ENCODE measurements at places on chromosomes 7 and 10.

DNA sequence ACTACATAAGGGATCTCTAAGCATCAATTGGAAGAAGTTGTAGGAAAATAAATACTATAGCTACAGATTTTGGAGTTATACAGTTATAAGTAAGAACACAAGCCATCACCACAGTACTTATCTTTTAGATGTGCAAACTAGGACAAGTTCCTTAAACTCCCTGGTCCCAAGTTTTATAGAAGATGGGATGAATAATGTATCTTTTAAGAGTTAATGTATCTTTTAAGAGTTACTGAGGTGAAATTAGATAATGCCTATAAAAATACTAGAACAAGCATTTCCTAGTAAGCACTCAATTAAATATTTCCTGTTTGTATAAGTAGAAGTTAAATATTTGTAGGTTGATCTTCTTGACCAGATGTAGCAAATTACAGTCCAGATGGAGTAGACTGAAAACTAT, 56.8 kb downstream of the SEMA3A start:
- no peak for DNase-seq

DNA sequence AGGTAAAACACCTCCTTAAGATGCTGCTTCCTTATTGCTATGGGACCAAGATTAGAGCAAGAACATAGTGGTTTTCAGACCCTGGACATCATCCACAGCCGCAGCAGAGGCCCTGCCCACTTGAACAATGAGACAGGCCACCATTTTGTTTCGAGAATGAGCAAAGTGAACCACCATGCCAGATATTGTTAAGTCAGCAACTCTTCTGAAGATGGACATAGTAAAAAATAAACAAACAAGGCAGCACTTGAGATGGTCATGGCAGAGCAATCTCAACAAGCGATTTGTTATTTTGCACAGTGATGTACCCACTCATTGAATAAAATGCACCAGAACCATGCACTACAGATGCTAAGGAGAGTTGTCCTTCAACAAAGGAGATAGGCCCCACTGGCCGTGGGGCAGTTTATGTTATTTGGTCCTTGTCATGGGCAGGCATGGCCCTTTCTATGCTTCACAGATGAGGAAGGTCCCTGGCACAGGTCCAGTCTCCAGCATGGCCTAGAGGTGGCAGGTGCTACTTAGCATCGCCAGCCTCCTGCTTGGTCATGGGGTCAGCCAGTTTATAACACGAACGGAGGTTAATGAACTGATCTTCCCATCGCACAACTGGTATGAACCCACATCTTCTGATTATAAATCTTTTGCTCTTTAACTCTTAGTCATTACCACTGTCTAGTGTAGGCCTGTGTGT, 44.1 kb downstream of the IKZF1 start:
- no peak for DNase-seq

DNA sequence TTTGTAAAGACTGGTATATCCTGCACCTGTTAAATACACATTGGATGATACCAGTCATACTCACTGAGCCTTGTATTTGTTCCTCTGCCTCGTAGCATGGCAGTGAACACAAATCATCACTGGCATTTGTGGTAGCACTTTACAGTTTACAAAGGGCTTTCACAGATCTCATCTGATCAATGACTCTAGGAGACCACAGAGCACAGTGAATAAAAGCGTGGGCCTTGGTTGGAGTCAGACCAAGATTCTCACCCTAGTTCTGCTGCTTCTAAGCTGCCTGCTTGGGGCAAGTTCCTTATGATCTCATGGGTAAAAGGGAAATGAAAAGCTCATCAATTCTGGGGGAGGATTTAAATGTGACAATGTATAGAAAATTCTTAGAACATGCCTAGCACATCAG, 129.9 kb upstream of the AGK start:
- no peak for DNase-seq

GRCh38 chr10:25902002-25902401, 32.0 kb upstream of the MYO3A start:
- DNase-seq = no peak

- no peak for DNase-seq
Observed at GRCh38 chr7:47934831-47935230, 13.4 kb downstream of the PKD1L1 start.

GRCh38 chr7:128026551-128026950, 4.7 kb downstream of the LRRC4 start:
- DNase-seq = no peak

DNA sequence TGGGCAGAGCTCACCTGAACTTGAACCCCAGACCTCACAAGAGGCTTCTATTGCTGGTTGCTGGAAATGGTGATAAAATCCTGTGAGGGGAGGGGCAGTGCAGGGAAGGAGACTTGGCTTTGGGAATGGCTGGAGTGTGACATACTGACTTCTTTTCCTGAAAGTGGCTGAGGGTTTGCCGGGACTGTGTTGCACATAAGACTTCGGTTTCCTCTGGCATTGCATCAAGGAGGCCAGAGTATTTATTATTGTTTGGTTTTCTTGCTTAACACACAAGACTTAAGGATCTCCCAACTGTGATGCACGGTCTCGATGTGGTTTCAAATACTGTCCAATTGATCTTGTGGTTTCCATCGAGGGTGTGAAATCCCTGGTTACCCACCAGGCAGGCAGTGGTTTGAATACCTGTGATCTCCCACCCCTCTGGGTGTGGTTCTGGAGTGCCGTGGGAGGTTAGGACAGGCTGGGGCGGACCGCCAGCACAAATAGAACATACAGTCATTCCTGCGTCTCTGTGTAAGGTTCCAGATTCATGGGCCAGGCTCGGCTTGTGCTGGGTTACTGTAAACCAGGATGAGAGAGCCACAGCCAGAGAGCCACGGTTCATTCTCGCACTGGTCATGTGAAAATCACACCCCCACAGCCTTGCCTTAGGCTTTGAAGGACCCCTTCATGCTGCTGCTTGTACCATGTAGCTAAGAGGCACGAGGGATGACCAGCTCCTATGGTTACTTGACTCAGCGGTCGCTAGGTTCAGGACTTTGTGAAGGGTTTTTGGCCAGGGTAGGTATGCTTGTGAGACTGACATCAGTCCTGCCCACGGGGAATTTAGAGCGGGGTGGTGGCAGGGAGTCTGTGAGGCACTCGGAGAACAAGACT, 39.2 kb downstream of the WBP1L start:
- DNase-seq = peak; percentile 87
